ENCODE measurements at places on chromosomes 2 and 18.
A peak's percentile ranks its signal among the peaks of the same experiment; 100 is the strongest.

DNA sequence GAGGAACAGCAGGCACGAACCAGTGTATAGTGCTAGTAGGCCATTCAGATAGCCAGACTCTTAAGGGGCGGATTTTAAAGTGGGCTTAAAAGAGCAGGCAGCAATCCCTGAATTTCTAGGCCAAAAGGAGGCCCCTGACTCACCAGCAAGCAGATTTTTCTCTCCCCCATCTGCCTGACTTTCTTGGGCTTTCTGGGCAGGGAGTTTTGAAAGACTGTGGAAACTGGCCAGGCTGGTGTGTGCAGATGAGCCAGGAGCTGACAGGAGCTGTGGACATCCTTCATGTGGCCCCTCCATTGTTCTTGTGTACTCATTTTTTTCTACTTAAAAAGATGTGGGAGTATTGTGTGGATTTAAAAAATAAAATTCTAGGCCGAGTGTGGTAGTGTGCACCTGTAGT lies 59.0 kb downstream of the GLI2 start:
- DNase-seq: no peak

- DNase-seq: no peak
Observed at GRCh38 chr18:74326231-74326630, 10.6 kb downstream of the C18orf63 start.

GRCh38 chr2:187453078-187453641 lies 5.1 kb upstream of the CALCRL start:
- peak; percentile 14 for DNase-seq

GRCh38 chr18:23137788-23138216 lies 2.5 kb downstream of the CABLES1 start:
- DNase-seq: no peak

DNA sequence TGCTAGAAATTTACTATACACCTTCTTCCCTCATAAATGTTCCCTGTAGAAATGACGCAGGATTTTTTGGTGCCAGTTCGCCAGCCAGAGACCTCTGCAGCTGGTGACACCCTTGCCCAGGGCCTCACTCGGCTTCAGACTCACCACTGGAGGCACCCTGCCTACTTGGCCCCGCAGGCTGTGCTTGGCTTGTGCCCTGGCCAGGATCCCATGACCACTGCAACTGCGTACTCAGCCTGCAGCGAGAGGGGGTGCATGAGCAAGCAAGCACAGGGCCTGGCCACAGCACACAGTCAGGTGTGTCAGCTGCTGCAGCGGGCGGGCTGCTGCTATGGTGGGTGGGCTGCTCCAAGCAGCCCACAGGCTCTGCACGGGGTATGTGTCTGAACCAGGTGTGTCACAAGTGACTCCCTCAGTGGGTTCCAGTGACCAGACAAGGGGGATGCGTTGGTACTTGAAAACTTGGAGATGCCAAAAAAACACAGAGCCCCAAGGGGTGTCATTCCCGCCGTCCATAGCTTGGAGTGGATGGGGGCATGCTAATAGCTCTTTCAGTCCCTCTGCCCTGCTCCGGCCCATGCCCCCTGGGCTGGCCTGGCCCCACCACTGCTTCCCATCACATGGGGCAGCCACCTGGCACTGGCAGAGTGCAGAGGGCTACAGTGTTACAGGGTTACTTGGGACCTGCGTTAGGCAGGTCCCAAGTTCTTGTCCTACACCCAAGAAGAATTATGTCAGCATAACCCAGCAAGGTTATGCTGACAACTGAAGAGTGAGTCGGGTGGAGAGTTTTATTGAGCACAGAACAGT lies 46.6 kb upstream of the TANC1 start:
- no peak for DNase-seq

DNA sequence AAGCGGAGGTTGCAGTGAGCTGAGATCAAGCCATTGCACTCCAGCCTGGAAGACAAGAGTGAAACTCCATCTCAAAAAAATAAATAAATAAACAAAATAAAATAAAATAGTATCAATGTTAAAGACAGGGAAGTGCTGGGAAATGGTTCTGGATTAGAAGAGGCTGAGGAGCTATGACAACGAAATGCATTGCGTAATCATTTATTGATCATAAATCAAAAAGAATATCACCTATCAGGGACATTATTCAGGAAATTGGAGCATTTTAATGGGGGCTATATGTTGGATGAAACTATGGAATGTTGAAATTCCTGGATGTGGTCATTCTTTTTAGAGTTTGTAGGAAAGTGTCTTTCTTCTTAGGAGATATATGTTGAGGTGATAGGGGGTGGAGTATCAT lies 30.9 kb upstream of the MTA3 start:
- DNase-seq: no peak

DNA sequence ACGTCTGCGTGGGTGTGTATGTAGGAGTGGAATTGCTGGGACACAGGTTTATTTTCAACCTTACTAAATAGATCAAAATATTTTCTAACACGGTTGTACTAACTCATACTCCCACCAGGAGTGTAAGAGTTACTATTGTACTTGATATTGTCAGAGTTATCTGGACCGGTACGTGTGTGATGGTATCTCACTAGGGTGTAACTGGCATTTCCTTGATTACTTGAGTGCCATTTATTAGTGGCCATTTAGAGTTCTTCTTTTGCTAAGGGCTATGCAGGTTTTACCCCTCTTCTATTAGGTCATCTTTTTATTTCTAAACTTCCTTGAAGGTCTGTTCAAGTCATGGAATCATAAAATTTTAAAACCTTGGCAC lies 33.5 kb downstream of the CENPO start:
- DNase-seq: no peak

DNA sequence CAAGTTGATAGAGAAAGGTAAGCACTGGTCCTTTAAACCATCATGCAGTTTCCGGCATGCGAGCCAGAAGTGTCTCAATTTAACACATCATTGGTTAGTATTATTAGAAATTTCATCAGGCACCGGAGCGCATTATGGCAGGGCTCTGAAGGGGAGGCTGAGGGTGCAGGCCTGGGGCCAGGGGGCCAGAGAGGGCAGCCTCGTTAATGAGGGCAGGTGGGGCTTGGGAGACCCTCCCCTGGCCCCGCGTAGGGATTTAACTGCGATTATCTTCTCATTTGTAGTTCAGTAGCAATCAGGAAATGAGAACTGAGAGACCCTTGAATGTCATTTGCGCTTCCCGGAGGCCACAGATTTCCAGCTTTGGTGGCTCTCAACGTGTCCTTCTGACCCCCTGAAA lies 246.4 kb downstream of the KLHL29 start:
- DNase-seq: no peak

GRCh38 chr2:203685789-203686420 lies 20.5 kb upstream of the CD28 start:
- no peak for DNase-seq

All from iPS-NIHi11 (cell line).